H1 (cell line): ENCODE measurements at places on chromosomes 2 and 18. TPM values are rescaled to one million over a fixed set of nuclear protein-coding genes. Genes with fewer than 3 reads are reported as not detected.

CLEC4F gene
- not detected in 2 replicates for total RNA-seq

DNA sequence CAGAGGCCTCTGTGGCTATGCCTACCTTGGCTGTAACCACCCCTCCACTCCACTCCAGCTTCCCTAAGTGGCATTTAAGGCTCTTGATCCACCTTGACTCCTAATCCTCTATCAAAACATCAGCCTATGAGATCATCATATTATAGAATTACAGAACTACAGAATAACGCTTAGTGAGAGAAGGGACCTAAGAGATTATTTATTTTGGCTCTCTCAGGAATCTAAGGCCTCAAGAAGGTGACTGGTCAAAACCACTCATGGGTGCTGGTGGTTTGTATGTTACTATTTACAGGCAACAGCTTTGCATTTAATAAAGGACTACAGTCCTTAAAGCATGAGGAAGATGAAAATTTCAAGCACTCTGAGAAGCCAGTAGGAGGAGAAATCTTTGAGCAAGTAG lies 118.8 kb downstream of the FSHR start:
- DNase-seq: no peak

DNA sequence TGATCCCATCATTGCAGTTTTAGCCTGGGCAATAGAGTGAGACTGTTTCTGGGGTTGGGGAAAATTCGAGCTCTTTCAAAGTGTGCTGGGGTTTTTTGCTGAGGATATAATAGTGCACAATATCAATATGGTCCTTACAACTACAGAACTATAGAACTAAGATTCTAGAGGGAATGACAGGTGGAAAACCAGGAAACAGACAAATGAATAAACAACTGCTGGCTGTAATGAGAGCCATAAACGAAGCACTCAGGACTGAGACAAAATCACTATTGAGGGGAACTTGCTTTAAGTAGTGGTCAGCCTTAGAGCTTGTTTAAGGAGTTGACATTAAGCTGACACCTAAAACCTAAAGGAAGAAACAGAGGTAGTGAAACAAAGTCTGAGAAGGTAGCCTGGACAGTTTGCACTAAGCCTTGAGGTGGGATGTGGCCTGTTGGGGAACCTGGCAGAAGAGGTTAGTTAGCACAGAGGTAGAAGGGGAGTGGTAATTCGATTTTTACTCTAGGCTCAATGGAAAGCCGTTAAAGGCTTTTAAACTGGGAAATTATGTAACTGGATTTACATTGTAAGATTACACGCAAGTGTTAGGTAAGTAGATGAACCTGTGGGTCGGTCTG lies 33.8 kb downstream of the LCLAT1 start:
- no peak for DNase-seq

GRCh38 chr2:236307641-236308040 lies 43.4 kb upstream of the ASB18 start:
- DNase-seq: no peak

DNA sequence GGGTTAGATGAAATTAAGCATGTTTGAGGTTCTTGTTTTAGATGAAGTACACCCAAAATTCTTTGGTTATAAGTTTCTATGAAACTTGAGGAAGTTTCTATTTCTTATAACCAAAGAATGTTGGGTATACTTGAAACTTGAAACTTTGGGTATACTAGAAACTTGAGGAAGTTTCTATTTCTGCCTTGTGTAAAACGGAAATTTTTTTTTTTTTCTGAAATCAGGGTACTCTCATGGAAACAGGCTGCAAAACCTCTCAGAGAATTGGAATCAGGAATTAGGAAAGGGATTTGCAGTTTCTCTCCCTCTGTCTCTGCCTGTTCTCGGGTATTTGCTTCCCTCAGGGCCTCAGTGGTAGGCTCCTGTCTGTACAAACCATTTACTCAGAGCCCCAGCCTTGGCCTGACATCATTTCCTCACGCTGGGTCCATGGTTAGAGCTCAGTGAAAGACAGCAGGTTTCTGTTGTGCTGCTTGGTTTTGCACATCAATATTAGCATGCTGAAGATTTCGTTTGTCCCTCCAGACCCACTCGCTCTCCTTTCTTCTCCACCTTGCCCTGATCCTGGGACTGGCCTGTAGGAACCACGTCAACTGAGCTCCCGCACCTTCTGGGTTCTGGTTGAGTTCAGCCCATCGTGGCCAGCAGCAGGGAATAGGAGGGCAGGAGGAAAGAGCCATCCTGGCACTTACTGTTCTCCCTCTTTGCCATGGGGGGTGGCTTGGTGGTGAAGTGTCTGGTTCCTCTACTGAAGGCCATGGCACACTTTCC lies 106.4 kb downstream of the POLR1A start:
- DNase-seq: no peak

AQP4 gene
- 2.1 and 2.2 TPM in 2 replicates for total RNA-seq

DNA sequence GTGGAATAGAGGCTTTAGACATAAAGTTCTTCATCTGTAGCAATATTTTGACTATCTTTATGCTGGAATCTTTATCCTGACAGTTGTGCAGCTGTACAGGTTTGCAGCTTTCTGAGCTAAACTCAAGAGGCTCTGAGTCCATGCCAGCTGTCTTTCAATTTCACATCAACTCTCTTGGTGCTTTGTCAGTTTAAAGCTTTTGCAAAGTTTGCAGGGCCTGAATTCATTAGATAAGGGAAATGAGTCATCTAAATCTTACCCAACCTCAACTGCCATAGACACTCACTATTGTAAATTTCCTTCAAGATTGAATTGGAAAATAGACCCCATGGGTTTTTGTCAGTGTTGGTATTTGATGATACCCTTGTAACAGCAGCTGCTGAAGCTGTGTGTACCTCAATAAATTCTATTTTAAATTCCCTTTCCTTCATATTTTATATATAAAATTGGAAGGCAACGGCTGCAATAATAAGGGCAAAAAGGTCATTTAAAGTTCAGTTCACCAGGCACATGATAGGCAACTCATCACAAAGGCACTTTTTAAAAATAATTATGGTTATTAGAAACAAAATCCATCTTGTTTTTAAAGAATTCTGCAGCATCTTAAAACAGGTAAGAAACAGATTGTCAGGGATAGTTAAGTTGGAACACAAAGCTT lies 169.9 kb upstream of the SLC39A10 start:
- DNase-seq: no peak

- DNase-seq: no peak
Observed at GRCh38 chr2:62653582-62654422, 51.7 kb upstream of the EHBP1 start.

DNA sequence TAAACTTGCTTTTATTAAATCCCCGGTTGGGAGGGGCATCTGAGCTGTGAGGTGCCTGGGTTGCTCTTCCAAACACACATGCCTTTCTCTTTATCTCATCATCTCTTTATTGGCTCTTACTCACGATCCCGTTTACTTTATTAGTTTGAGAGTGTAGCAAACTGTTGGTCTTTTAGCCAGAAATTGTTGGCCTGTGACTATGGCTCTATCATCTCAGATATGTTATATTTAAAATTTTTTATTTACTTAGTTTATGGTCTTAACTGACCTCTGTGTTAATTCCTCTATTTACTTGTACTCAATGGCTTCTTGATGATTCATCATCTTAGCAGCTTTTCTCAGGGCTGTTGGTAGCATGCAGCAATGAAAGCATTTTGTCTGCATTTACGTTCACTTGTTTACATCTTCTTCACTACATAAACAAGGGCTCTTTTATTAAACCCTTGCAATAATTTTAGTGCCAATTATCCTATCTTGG lies 408.4 kb downstream of the HRH4 start:
- DNase-seq: no peak

- DNase-seq: no peak
Observed at GRCh38 chr2:233165895-233166661, 85.4 kb upstream of the ATG16L1 start.

- DNase-seq: no peak
Observed at GRCh38 chr2:25330273-25330672, 11.5 kb downstream of the DNMT3A start.

DNA sequence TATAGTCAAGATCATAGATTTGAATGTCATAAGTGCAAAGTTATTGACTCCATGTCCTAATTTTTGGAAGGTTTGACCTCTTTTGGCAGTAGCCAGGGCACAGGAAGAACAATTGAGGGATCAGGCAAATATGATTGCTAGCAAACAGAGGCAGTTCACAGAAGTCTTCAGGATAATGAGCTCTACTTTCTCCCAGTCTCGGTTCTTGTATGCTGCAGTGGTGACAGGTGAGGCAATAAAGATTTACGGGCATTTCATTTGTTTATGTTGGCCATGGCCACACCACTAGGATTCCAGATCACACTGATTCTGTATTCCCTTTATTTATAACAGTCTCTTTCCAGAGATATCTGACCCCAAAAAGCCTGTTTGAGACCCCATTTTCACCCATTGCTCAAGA lies 137.5 kb downstream of the UBR3 start:
- no peak for DNase-seq

DNA sequence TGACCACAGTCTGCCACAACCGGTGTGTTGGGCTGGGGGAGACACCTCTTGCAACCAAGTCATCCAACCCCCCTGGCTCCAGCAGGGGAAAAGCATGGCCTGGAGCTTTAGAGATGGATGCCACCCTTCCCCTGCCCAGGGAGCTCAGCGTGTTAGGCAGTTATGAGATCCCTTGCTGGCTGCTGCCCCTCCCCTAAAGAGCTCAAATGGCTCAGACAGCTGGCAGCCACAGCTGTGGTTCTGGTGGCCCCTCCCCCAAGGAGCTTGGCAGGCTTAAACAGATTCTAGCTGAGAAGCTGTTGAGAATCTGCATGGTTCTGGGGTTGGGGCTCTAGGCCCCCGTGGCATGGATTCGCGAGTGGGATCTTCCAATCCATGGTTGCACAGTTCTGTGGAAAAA lies 64.7 kb downstream of the TEX51 start:
- DNase-seq: no peak
